ENCODE measurements at places on chromosomes 12 and 14.

DNA sequence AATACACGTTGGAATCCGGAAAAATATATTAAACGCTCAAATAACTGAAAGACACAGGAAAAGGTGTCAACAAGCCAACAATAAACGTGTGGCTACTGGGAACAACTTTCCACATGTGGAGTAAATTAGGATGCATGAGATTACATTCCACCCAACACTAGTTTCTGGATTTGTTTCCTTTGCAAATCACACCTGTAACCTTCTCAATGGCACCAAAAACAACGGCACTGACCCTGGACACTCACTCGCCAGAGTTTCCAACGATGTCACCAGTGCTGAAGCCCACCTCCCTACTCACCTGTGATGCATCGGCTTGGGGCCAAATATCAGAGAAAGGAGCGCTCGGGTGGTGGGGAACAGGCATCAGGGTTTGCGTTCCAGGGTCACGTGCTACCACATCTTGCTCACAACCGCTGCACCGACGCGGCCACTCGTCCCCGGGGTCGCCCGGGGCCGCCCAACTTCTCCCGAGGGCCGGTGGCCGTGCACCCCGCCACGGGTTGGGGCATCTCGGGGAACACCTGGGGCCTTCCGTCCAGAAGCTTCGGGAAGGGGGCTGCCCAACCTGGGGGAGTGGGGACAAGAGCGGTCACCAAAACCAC, 629 bp downstream of the PRDM4 start:
- peak; percentile 29 for ATAC-seq
- peak overlapping the region; percentile 94 for H3K4me3 ChIP-seq
- H3K4me1 ChIP-seq, result peaks cover 4% of the 10 kb centered on the region
- peak overlapping the region; percentile 91 for H3K27ac ChIP-seq
- H3K36me3 ChIP-seq, result no peaks in the 10 kb centered on the region
- no peaks in the 10 kb centered on the region for H3K27me3 ChIP-seq

DNA sequence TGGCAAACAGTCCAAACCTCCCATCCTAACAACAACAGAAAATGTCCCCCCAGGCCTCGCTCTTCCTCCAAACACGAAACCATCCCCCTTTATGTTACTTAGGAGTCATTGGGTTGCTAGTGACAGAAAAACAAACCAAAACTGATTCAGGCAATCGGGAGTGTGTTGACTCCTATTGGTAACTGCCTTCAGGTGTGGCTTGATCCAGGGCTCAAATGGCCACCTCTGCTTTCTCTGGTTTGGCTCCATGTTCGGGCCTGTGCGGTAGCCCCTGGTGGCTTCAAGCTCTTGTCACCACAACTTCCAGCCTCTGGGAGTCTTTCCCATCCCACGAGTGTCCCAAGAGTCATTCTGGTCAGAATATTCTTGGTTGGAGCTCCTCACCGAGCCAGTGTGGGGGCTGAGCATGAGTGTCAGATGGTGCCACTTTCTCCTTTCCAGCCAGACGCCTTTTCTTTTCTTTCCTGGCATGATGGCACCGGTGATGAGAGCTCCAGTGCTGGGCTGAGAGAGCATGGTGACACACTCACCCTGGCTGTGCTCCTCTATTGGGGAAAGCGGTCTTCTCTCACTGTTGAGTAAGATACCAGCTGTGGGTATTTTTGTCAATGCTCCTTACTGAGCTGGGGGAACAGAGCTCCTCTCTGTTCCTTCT, 38.6 kb downstream of the NOC4L start:
- peaks cover 21% of the 10 kb centered on the region for H3K4me1 ChIP-seq
- H3K4me3 ChIP-seq, result no peak overlapping the region
- no peaks in the 10 kb centered on the region for H3K36me3 ChIP-seq
- no peak overlapping the region for H3K27ac ChIP-seq

- no peak overlapping the region for H3K27ac ChIP-seq
- no peaks in the 10 kb centered on the region for H3K36me3 ChIP-seq
- no peak for ATAC-seq
- peaks cover 4% of the 10 kb centered on the region for H3K27me3 ChIP-seq
- no peak overlapping the region for H3K4me3 ChIP-seq
These were observed 70.4 kb upstream of the RIC8B start for GRCh38 chr12:106704081-106704480.

GRCh38 chr12:15788233-15789219, 662 bp downstream of the EPS8 start:
- H3K27me3 ChIP-seq, result peaks cover 40% of the 10 kb centered on the region
- peak; percentile 51 for ATAC-seq
- H3K4me3 ChIP-seq, result peak overlapping the region; percentile 87
- peaks cover 6% of the 10 kb centered on the region for H3K4me1 ChIP-seq
- no peaks in the 10 kb centered on the region for H3K36me3 ChIP-seq

GRCh38 chr12:62886796-62887195, 48.2 kb downstream of the PPM1H start:
- H3K27me3 ChIP-seq, result no peaks in the 10 kb centered on the region
- H3K4me3 ChIP-seq, result no peak overlapping the region
- no peak overlapping the region for H3K27ac ChIP-seq

Measured in activated T-helper 17 cell treated with anti-CD3 and anti-CD28 coated beads, Interleukin-2, amount 50 U/mL, for 72 hours (primary cell).